ENCODE measurements at places on chromosomes 2 and 18. TPM values are rescaled to one million over a fixed set of nuclear protein-coding genes. Genes with fewer than 3 reads are reported as not detected.

DNA sequence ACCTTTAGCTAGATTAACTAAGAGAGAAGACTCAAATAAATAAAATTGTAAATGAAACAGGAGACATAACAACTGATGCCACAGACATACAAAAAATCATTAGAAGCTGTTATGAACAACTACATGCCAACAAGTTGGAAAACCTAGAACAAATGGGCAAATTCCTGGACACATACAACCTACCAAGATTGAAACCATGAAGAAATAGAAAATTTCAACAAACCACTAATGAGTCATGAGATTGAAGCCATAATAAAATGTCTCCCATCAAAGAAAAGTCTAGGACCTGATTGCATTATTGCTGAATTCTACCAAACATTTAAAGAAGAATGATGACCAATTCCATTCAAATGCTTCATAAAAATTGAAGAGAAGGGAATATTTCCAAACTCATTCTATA is 54.3 kb downstream of the ST3GAL5 start:
- no peaks in the 10 kb centered on the region for H3K4me1 ChIP-seq
- no peaks in the 10 kb centered on the region for H3K27me3 ChIP-seq
- no peak overlapping the region for H3K4me3 ChIP-seq
- no peak for DNase-seq

DOK6 gene
- total RNA-seq = 8.5 TPM

GRCh38 chr2:238854699-238855229 is 6.9 kb downstream of the TWIST2 start:
- no peak overlapping the region for H3K27ac ChIP-seq
- no peak for DNase-seq
- H3K27me3 ChIP-seq = no peaks in the 10 kb centered on the region
- H3K4me1 ChIP-seq = no peaks in the 10 kb centered on the region
- H3K4me3 ChIP-seq = no peak overlapping the region
- no peaks in the 10 kb centered on the region for H3K36me3 ChIP-seq

DNA sequence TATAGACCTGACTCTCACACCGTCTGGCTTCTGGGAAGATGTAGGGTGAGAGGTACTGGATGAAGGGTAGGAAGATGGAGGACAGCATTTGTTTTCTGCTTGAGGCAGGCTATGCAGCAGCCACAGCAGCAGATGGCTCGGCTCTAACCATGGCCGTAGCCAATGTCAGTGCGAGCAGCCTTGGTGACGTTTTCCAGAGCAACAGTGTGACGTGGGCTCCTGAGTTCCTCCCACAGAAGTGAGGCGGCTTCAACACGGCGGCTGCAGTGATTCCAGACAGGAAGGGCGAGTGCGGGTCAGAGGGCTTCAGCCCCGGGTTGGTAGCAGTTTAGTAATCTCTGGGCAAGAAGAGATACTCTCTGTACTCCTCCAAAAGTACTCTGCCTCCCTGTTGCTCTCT is 133.0 kb upstream of the MYT1L start:
- H3K4me1 ChIP-seq = no peaks in the 10 kb centered on the region
- H3K36me3 ChIP-seq = no peaks in the 10 kb centered on the region
- no peak overlapping the region for H3K27ac ChIP-seq

- H3K27me3 ChIP-seq = no peaks in the 10 kb centered on the region
- no peak for DNase-seq
- no peaks in the 10 kb centered on the region for H3K4me1 ChIP-seq
- H3K4me3 ChIP-seq = no peak overlapping the region
- H3K36me3 ChIP-seq = no peaks in the 10 kb centered on the region
Measured at GRCh38 chr2:144242311-144242710, 277.6 kb downstream of the ZEB2 start.

FOXD4L1 gene
- total RNA-seq = 0.55 TPM

- DNase-seq = no peak
- H3K27ac ChIP-seq = no peak overlapping the region
- no peaks in the 10 kb centered on the region for H3K27me3 ChIP-seq
Measured at GRCh38 chr2:23124214-23124750, 260.7 kb upstream of the KLHL29 start.

GRCh38 chr2:239329284-239329971 is 71.4 kb downstream of the HDAC4 start:
- H3K4me1 ChIP-seq = peaks cover 31% of the 10 kb centered on the region
- H3K27ac ChIP-seq = peak overlapping the region; percentile 90
- no peaks in the 10 kb centered on the region for H3K27me3 ChIP-seq

KATNAL2 gene
- 17.5 TPM for total RNA-seq

DNA sequence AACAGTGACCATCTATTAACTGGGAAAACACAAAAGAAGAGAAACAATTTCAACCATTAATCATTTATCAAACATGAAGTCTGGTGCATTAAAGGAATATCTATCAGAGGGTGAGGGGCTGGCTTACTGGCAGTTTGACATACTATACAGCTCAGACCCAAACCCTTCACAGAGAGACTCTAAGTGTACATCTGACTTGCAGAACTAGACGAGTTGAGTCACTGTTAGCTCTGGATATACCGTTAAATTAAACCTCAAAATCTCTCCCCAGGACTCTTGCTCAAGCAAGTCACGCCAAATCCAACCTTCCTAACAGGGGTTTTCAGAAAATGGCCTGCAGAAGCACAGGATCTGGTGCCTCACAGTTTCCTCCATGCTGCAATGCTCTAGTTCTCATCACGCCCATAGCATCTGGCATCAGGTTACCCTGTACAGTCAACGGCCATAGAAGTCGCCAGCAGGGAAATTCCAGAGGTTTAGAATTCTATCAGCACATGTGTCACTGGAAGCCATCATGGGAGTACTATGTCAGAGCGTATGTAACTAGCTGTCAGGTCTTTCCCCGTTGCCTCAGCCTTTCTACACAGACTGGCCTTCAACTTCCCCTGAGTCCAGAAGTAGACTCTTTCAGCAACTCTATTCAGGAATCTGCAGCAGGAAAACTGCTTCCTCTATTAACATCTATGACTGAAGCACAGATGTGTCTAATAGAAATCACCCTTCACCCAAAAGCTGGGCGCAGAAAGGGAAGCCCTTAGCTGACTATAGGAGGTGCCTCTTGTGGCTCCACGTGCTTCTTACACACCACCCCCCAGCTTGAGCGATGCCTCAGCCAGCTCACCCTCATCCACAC is 9.3 kb downstream of the TGOLN2 start:
- H3K27ac ChIP-seq = no peak overlapping the region
- no peaks in the 10 kb centered on the region for H3K27me3 ChIP-seq
- H3K36me3 ChIP-seq = no peaks in the 10 kb centered on the region
- H3K4me1 ChIP-seq = peaks cover 8% of the 10 kb centered on the region
- DNase-seq = no peak

DNA sequence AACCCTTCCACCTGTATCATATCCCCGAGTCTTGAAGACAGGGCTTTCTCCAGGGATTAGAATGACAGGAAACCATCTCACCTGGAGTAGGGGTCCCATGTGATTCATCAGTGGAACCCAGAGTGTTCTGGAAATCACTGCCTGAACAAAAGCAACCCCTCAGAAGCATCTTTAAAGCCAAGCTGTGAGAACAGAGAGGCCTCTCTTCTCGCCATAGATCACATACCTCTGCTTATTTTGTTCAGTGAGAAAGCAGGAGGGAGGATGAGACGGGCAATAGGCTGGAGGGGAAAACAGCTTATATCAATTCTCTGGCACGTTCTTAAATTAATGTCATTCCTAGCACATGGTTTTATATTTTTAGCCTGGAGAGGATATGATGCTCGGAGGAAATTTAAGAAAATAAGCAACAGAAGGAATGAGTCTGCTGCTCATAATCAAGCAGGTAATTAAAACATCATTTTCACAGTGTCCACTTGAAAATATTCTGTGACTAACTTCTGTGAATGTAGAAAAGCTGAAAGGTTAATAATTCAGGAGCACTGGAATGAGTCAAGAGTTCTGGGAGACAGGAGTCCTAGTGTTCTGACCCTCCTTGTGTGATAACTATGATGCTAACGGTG is 213.6 kb upstream of the SP5 start:
- no peaks in the 10 kb centered on the region for H3K36me3 ChIP-seq
- H3K27me3 ChIP-seq = no peaks in the 10 kb centered on the region
- no peak for DNase-seq

GKN2 gene
- not detected for total RNA-seq

Measured in testis (tissue), 5 donors.